Activated CD8-positive, alpha-beta T cell treated with anti-CD3 and anti-CD28 coated beads for 36 hours (primary cell): ENCODE measurements at places on chromosomes 2 and 18. TPM values are rescaled to one million over a fixed set of nuclear protein-coding genes. Genes with fewer than 3 reads are reported as not detected.

Gene TTR
- not detected for total RNA-seq

Gene RGPD8
- 13.6 TPM for total RNA-seq

Gene NAT8
- not detected for total RNA-seq

Gene MTCL1
- total RNA-seq = 0.52 TPM

Gene ASXL3
- not detected for total RNA-seq

Gene TDRD15
- not detected for total RNA-seq

Gene BMPR2
- 7.7 TPM for total RNA-seq

Gene SCN3A
- total RNA-seq = not detected

Gene TNFAIP6
- not detected for total RNA-seq

Gene LIMS3
- total RNA-seq = 0.77 TPM

Gene AMER3
- not detected for total RNA-seq

Gene TMEM37
- total RNA-seq = not detected

Gene HES6
- 5.2 TPM for total RNA-seq

Gene C2orf72
- 5.1 TPM for total RNA-seq

Gene DRC1
- total RNA-seq = not detected

Gene TPO
- total RNA-seq = not detected

Gene IL1F10
- not detected for total RNA-seq

Gene TMEM247
- total RNA-seq = not detected

Gene RAB11FIP5
- total RNA-seq = 9.0 TPM

Gene SLC19A3
- total RNA-seq = not detected

Gene ANKRD30B
- total RNA-seq = not detected

Gene CREG2
- total RNA-seq = not detected

Gene SH3BP4
- 0.54 TPM for total RNA-seq

Gene CXCR1
- total RNA-seq = not detected

Gene FARSB
- total RNA-seq = 56.7 TPM

Gene SLC9A2
- 0.05 TPM for total RNA-seq

Gene GALR1
- not detected for total RNA-seq

Gene SPR
- 9.4 TPM for total RNA-seq

Gene MRPL33
- total RNA-seq = 54.6 TPM

Gene KCNJ13
- not detected for total RNA-seq

Gene TUBB6
- 11.5 TPM for total RNA-seq

Gene TPRKB
- 27.0 TPM for total RNA-seq

Gene TUBA4B
- not detected for total RNA-seq

Gene LRATD1
- not detected for total RNA-seq

Gene CHRND
- not detected for total RNA-seq

Gene PLGLB2
- total RNA-seq = not detected

Gene COL4A3
- total RNA-seq = not detected

Gene IL36A
- total RNA-seq = not detected

Gene PSMA8
- 1.8 TPM for total RNA-seq

Gene ABCG8
- not detected for total RNA-seq

Gene MPPE1
- 21.7 TPM for total RNA-seq

Gene ZBTB7C
- not detected for total RNA-seq

Gene SLC9A4
- 0.07 TPM for total RNA-seq

Gene ARHGAP15
- 71.3 TPM for total RNA-seq

Gene PMAIP1
- 98.9 TPM for total RNA-seq

Gene HOXD9
- not detected for total RNA-seq

Gene ALMS1
- 20.3 TPM for total RNA-seq

Gene ACMSD
- not detected for total RNA-seq

Gene MAT2A
- 276 TPM for total RNA-seq

Gene PLCD4
- total RNA-seq = 0.49 TPM

Gene SFXN5
- 9.6 TPM for total RNA-seq

Gene GKN2
- total RNA-seq = not detected
